ENCODE measurements at places on chromosomes 5 and 9. TPM values are rescaled to one million over a fixed set of nuclear protein-coding genes. Genes with fewer than 3 reads are reported as not detected.

DNA sequence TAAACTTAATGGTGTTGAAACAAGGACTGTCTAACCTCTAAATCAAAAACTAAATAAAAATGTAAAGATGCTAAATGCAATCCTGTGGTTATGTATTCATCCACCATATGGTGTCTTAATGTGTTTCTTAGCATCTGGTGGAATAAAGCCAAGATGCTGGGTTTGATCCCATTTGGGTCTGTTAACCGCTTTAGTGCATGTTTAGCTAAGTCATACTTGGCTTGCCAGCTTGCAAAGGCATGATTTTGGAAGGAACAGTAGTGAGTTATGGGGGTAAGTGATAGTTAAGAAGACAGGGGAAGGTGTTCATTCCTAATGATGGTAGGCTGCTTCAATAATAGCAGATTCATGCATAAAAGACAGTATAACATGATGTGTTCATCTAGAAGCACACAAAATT is 139.0 kb upstream of the SLC27A6 start:
- DNase-seq = peak; percentile 13

Gene PCDHAC2
- total RNA-seq = 3.6 TPM

DNA sequence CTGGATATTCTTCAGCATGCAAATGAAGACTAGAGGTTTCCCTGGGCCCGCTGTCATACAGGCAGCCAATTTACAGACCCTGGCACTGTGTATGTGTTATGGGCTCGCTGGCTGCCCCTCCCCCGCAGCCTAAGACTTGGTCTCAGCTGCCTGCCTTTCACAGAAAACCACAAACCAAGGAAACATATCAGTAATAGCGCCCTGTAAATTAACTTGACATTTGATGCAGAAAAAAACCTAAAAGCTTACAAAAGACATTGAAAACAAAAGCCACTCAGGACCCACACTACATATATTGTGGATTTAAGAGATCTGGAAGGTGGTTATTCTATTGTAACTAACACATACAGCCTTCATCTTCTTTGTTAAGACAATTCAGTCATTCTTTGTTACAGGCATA is 287.0 kb upstream of the TMEM161B start:
- peak; percentile 14 for DNase-seq

DNA sequence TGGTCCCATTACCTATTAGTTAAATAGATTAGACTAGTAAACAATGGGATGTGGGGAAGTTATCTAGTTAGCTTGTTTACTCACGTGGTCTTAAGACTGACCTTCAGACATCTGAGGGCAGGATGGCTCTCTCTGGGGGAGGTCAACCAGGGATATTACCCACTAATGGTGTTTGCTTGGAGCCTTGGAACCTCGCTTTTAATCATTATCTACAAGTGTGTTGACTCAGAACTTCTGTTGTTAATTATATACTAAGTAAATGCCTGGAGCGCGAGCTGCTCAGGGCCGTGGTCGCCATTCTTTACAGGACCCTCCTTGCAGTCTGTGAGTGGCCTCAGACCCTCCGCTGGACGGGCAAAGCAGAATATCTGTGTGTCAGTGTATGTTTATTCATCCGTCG is 48.5 kb upstream of the ZNF354A start:
- peak; percentile 79 for DNase-seq

Gene ANKRD34B
- total RNA-seq = 1.5 TPM

GRCh38 chr9:88807426-88807825 is 183.8 kb upstream of the S1PR3 start:
- DNase-seq = no peak

- DNase-seq = no peak
These were observed 6.8 kb upstream of the IRX4 start for GRCh38 chr5:1889321-1890065.

- no peak for DNase-seq
These were observed 64.4 kb upstream of the PCAT7 start for GRCh38 chr9:94490465-94490864.

Gene PAEP
- total RNA-seq = not detected

DNA sequence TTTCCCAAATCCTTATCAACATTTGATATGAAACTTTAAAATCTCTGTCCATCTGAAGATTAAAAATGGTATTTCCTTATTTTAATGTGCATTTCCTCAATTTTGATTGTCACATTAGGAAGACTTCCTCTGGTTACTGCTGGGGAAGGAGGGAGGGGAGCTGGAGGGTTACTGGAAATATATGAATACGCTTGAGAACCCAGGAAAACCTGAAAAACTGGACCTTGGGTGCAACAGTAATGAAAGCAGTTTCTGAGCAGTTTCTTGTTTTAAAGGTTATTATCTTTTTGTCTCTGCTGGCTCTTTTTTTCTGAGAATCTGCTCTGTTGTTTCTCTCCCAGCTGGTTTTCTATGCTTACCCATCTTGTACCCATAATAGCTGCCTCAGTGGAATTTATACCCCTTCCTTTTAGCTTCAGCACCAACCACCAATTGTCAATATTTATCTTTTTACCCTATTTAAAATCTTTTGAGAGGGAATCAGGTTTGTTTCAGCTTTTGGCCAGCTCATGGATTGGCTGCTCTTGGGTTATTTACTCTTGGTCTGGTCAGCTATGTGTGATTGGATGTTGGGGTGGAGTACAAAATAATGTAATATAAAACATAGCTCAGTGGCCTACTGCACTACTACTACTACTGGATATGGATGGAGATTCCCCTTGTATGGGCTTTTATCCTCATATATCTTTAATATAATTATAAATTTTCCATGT is 67.4 kb downstream of the UNC13B start:
- no peak for DNase-seq

GRCh38 chr9:32455738-32456137 is 70.3 kb downstream of the RIGI start:
- no peak for DNase-seq

- DNase-seq = no peak
These were observed 17.0 kb upstream of the AUH start for GRCh38 chr9:91378695-91379127.

DNA sequence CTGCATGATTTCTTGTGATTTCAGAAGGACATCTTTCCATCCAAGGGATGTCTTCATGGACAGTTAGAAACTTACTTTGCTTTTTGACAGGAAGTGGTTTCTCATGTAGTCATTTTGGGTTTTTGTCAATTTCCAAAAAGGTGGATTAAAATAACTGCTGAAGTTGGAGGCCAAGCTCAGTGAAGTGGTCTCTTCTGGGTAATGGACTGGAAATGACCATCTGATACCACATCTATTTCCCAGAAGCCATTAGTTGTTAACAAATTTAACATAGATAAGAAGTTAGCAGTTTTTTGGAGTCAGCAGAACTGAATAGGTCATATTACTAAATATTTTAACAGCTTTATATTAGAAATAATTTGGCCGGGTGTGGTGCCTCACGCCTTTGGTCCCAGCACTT is 86.2 kb upstream of the MYO10 start:
- DNase-seq = no peak

- no peak for DNase-seq
These were observed 410.3 kb upstream of the PRR16 start for GRCh38 chr5:120053841-120054240.

Gene NPDC1
- total RNA-seq = 189 TPM

DNA sequence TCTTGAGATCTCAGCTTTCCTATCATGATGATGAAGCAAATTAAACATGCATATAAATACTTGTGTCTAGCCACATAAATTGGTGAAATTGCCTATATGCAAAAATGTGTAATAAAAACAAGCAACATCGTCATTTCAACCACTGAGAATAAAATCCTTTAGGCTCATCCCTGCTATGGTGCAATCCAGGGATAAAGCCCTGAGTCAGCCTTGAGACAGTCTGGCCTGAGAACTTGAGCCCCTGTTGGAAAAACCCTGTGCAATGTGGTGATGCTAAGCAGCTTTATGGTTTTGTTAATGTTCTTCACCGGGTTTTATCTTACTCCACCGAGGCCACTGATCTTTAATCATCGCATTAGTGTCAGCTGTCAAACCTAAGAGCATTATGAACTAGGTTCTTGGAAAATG is 170.5 kb downstream of the DCP2 start:
- no peak for DNase-seq

- no peak for DNase-seq
These were observed 35.0 kb downstream of the AOPEP start for GRCh38 chr9:94761481-94761880.

- no peak for DNase-seq
These were observed 14.4 kb downstream of the RALGDS start for GRCh38 chr9:133106511-133107244.

DNA sequence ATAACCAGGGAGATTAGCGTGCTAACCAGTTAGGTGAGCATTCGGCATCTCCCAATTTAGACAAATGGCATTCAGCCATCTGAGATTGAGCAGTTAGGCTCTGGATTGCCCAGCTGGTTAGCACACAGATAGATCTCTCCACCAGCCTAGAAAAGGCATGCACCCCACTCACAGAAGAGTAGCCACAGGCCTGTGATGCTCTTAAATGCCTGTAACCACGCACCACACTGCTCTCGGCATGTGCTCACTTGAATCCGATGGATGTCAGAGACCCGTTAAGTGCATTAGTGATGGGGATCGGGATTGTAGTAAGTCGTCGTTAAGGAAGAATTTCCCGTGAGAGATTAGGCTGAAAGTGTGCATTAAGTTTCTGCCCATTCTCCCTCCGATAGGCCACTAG is 23.0 kb downstream of the MARCHF6 start:
- no peak for DNase-seq

DNA sequence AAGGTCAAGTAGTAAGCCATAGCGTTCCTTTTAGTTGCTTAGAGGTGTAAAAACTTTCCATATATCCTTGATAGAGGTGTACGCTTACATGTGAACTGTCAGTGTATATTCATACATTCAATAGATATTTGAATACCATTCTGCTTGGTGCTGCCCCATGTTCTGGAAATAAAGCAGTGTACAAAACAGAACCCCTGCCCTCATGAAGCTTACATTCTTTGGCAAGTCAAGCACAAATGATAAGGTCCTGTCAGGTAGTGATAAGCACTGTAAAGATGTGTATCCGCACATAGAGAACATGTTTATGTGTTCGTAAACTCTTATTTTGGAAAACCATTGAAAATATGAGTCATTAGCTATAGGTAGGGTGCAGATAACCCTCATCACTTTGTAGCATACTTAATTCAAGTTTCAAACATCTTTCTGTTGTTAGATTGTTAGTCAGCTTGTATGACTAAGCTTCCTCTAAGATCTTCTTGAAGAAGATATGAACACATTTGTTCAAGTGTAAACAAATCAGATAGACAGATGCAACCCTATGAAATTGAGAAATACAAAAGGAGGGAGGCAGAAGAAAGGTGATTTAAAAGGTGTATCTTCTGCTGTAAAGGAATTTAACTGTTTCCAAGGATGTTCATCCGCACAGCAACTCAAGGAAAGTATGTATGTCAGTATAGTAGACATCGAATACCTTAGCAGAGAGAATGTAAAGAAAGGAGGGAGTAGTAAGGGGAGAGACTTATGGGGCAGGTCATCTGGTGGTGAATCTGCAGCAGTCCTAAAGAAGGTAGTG is 1.6 kb downstream of the GTF3C4 start:
- no peak for DNase-seq

GRCh38 chr5:134084022-134084565 is 30.4 kb upstream of the TCF7 start:
- no peak for DNase-seq

Gene SOHLH1
- not detected for total RNA-seq

Gene INSL6
- total RNA-seq = 0.47 TPM

GRCh38 chr5:174724484-174725260 is at the start of gene MSX2:
TSS of gene MSX2 (plus strand) at chr5:174724582. CDS start at chr5:174724660, 78 bp downstream.
- DNase-seq = peak; percentile 94

GRCh38 chr9:113895526-113895925 is 19.4 kb downstream of the ZNF618 start:
- no peak for DNase-seq

DNA sequence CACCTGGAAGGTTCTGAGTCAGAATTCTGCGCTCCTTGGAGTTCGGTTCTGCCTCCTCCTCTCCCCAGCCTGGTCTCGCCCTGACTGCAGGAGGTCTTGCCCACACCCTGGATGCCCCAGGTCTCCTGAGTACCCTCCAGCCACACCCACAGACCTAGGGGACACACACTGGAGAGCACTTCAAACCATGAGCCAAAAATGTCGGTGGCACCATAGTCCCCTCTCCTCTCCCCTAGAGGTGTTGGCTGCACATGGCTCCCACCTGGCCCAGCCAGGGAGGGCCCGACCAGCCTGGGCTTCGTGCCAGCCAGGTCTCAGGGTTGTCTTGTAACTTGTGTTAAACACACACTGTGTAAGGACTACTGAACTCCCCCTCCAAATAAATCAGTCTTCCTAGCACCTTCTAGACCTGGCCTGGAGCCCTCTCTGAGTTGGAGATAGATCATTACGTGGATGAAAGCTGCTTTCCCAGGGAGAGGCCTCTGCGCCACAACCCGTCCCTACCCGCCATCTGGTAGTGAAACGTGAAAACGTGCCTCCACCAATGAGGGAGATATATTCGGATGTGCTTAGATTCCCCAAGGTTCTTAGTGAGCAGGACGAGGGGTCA is 49.9 kb upstream of the CTSL start:
- no peak for DNase-seq

- no peak for DNase-seq
These were observed 1.7 kb downstream of the TESK1 start for GRCh38 chr9:35606726-35607125.

DNA sequence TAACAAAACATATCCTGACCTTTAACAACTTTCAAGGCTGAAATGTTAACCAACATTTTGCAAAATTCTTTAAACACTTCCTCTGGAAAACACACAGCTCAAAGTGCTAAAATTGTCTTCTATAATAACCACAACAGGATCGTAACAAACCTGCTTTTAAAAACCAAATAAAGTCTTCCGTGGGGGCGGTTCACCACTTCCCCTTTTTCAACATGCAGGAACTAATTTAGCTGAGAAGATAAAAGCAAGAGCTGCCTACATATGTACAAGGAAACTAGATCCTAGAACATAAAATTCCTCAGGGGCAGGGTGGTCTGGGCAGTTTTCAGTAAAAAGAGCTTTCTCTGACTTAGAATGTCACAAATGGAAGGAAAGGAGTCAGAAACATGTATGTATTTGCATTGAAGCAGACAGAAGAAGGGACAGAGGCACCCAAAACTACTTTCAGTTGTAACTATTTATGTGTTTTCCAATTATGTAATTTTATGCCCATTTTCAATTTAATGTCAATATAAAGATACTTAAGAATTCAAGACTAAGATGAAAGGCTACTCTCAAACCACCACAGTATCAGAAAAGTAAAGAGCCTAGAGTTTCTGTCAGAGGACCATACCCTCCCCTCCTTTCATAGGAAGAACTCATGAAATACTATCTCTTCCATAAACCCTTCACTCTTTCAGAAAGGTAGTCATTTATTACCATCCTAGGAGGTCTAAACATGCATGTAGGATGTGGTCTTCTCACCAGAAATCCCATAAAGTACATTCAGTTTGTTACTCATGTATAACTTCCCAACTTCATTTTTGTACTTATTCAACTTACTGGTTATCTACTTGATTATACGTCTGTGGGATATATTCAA is 185.9 kb upstream of the RASA1 start:
- peak; percentile 25 for DNase-seq
